ENCODE measurements at places on chromosomes 6 and 20.
A peak's percentile ranks its signal among the peaks of the same experiment; 100 is the strongest.

DNA sequence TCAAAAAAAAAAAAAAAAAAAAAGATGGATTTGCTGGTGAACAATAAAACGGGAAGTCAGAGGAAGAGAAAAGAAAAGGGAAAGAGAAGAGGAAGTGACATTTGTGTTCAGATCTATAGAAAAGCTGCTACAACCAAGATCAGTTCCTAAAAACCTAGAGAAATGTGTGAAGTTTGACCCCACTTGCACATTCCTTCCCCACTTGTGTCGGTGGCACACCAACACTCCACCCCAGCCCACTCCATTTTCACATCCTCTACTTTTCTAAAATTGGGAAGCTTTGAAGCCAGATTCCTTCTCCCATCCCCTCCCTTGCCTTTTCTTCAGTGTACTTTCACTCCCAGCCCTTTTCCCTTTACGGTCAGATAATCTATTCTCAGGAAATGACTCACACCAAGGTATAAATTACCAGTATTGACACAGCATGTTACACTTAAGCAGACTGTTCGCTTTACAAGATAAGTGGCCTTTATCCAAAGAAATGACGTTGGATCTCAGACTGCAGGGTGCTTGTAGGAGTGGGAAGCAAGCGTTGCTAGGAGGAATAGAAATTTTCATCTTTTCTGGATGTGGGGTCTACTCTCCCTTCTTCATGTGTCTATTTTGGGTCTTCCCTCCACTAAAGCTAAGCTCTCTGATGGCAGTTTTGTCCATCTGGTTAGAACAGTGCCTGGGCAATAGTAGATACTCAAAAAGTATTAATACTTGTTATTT is 92.5 kb upstream of the ADGRF1 start:
- no peak for DNase-seq

GRCh38 chr20:32672982-32673851 is 524 bp downstream of the C20orf203 start:
- peak; percentile 26 for DNase-seq

DNA sequence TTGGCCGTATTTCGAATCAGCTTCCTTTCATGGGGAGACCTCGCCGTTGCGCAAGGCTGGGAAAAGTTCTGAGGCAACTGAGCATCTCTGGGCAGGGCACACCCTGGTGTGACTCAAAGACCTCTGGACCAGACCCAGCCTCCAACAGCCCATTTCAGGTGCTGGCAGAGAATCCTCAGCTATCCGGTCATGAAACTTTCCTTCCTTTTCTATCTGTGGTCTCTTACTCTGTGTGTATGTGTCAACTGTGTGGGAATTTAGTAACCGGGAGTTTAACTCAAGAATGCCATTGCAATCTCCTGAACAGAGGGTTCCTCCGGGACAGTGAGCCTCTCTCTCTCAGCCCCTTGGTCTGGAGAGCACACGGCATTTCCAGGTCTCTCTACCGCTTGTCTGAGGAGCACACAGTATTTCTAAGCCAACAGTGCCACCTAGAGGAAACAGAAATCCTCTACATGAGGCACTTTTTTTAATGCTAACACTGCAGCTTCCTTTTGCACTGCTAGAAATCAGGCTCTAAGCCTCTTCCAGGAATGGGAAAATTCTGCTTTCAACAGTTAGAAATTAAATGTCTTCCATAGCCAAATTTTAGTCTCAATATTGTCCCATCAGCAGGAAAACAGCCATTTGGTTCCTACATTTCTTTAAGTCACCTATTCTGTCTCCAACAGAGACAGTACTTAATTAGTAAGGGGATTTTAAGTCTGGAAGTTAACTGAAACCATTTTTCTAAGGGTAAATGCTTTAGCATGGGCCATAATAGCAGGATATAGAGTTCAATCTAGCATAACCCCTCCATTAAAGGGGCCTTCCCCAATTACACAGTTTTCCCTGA is 32.7 kb downstream of the PLN start:
- DNase-seq = no peak

GRCh38 chr6:42260972-42261371 is 43.3 kb upstream of the MRPS10 start:
- no peak for DNase-seq

DNA sequence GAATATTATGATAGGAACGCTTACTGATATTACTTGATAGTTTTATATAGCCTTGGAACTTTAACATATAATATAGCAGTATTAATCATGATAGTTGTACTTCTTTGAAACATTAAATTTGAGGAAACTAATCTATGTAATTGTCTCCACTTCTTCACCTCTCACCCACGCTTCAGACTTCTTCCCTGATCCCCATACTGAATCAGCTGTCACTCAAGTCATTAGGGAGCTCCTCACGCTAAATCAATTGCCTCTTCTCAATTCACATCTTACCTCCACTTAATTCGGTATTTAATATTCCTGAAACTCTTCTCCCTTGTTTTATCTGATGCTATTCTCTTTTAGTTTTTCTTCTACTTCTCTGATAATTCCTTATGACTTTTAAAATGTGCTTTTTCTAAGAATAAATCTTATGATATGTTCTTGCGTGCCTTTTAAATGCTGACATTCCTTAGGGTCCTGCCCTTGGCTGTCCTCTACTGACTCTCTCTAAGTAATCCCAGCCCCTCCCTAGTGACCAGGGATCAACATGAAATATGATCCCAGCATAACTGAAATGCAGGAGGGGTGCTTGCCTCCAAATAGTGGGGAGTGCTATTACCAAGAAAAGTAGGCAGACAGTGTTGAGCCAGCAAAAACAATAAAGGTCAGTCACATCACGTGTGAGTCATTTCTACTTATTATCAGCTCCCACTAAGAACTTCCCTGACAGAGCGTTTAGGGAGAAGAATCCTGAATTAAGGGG is 9.9 kb downstream of the ANKRD66 start:
- DNase-seq = no peak

DNA sequence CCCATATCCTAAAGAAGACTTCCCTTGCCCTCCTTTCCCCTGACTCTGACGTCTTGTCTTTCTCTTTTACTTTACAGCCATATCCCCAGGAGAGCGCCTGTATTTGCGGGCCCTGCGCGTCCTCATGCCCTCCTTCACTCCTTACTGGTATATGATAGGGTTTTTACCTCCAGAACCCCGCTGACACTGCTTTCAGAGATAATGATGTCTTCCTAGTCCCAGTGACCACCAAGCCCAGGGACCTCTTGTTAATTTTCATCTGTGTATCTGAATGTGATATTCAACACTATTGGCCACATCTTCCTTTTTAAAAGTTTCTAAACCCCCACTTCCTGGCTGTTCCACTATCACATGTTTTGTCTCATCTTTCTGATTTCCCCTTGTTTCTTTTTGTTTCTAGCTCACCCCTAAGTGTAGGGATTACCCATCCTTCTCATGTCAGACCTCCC is 102.0 kb downstream of the HIVEP1 start:
- DNase-seq = no peak

GRCh38 chr6:16799279-16800193 is 38.3 kb upstream of the ATXN1 start:
- no peak for DNase-seq

- DNase-seq = no peak
Observed at GRCh38 chr20:16803965-16804792, 56.0 kb downstream of the OTOR start.

- no peak for DNase-seq
Observed at GRCh38 chr6:134980846-134981245, 30.9 kb upstream of the ALDH8A1 start.

GRCh38 chr6:19492636-19493405 is 344.3 kb upstream of the ID4 start:
- DNase-seq = no peak

GRCh38 chr6:96947055-96947454 is 22.5 kb downstream of the KLHL32 start:
- no peak for DNase-seq

GRCh38 chr20:49610691-49611538 is 43.0 kb upstream of the PTGIS start:
- DNase-seq = peak; percentile 74

- DNase-seq = no peak
Observed at GRCh38 chr20:9255171-9255570, 186.3 kb downstream of the PLCB4 start.

DNA sequence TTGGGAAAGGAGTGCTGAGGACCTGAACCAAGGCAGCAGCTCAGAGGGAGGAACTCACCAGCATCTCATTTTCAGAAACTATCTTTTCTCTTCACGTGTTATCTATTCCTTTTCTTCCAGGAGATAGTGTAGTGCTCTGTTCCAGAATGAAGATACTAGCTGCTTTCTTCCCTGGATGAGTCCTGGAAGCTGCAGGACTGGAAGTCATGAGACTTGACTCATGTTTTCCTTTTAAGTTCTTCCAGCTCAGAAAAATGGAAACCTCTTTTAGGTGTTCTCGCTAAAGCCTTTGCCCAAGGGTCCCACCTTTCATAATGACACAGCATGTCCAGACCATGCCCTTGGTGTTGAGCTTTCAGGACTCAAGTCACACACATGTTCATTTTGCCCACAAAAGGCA is 106.7 kb downstream of the UNC5CL start:
- DNase-seq = no peak

- DNase-seq = no peak
Observed at GRCh38 chr20:21809961-21810523, 104.6 kb downstream of the PAX1 start.

DNA sequence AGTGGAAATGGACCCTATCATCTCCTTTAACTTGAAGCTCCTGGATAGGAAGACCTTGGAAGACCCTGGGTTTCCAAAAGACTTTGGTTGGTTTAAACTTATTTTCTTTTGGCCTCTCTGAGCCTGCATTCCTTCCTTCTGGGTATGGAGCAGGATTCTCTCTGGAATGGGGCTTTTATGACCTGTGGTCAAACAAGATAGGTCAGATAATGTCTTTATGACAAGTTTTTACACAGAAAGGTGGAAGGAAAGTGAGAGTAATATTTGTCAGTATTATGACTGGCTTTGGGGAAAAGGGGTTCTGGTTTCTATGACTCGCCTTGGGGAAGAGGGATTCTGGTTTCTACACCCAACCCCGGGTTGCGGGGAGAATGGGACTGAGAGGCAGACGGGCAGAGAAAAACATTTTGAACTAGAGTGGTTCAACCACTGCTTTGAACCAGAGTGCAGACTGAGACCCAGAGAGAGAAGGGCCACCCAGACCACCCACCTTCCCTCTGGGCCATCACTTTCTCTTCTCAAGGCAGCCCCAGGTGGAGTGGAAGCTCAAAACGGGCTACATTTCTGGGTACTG is 37.6 kb upstream of the KCNK5 start:
- no peak for DNase-seq

DNA sequence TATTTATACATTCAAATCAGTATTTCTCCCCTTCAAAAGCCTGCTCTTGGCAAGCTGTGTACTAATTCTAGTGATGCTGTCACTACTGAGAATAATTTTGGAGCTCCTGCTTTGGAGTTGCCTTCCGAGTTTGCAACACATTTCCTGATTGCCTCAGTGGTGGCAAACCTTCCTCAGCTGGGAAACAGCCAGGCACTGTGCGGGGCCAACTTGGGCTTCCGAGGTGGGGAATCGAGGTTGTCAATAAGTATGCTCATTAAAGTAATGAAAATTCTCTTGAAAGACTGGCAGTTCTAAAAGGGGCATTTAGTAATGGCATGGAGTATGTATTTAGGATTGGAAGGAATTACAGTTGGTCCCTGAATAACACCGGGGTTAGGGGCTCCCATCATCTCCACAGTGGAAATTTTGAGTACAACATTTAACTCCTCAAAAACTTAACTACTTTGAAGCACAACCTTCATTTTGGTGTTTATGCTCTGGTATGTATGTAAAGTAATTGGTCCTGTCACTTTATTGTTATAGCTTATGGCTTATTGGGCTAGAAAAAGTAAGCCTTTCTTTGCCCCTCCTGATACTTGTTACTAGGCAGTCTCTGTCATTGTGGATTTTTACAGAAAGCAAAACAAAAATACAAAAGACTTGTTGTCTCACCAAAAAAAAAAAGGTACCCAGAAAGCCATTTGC is 2.7 kb downstream of the PAQR8 start:
- no peak for DNase-seq

GRCh38 chr20:21272679-21273078 is 30.5 kb upstream of the XRN2 start:
- DNase-seq = no peak

DNA sequence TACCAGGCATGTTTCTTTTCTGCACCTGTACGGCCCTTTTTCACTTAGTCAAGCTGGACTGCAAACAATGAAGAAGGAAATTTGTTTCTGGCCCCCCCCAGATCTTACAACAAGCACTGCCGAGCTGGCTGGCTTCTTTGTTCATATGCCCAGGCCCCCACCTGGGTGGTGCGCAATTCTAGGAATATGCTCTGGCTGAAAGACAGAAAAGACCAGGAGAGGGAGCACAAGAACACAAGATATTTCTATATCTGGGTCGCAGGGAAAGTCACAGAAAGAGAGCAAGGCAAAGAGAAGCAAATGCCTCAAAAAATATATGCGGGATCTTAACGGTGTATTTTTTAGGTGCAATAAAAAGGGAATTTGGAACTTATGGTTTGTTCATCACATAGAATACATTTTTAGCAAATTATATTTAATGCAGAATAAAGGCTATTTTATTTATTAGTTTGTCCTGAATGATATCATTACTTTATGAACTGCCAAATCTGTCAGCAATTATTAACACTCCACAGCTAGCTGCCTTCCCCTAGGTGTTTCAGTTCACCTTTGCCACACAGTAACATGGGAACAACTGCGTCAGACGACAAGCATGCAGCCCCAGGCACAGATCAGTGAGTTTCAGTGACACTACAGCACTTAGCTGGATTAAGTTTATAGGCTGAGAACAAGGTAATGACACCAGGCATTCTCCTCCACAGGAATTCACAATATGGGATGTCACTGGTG is 76.5 kb downstream of the GJA10 start:
- no peak for DNase-seq

GRCh38 chr20:61480158-61480825 is 228.2 kb downstream of the CDH4 start:
- DNase-seq = no peak

GRCh38 chr6:146949425-146949824 is 254.8 kb upstream of the STXBP5 start:
- DNase-seq = no peak

All from CD4-positive, alpha-beta T cell treated with Interferon gamma for 1 hour (primary cell).